ENCODE measurements at places on chromosomes 1 and 21.

- DNase-seq = no peak
These were observed 5.0 kb upstream of the RNF11 start for GRCh38 chr1:51231120-51231519.

- no peak for DNase-seq
These were observed 35.4 kb upstream of the CD1D start for GRCh38 chr1:158145173-158145719.

DNA sequence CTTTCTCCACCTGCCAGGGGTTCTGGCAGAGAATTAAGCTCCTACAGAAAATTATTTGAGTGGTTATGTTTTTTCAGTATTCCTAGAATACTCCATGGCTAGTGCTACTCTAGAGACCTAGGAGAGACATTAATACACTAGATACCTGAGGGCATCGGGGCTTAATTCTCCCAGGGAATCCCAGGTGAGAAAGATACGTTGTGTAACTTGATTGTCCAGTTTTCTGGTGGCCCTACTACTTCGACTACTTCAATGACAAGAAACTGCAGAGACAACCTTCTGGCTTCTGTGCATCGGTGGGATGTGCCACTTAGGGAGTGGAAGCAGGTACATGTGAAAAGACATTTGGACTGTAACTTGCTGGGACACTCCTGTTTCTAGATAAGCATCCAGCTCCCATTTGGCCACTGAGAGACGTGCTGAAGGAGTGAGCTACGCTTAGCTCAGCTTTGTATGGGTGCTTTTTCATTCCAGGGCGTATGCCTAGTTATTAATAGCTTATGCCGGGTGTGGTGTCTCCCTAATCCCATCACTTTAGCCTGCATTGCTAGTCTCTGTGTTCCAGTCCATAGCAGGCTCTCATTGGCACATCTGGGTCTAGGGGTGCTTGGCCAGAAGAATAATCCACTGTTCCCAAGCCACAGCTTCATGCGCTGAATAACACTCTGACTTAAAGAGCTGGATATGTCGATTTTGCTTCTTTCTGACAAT is 300.7 kb downstream of the SIPA1L2 start:
- no peak for DNase-seq

DNA sequence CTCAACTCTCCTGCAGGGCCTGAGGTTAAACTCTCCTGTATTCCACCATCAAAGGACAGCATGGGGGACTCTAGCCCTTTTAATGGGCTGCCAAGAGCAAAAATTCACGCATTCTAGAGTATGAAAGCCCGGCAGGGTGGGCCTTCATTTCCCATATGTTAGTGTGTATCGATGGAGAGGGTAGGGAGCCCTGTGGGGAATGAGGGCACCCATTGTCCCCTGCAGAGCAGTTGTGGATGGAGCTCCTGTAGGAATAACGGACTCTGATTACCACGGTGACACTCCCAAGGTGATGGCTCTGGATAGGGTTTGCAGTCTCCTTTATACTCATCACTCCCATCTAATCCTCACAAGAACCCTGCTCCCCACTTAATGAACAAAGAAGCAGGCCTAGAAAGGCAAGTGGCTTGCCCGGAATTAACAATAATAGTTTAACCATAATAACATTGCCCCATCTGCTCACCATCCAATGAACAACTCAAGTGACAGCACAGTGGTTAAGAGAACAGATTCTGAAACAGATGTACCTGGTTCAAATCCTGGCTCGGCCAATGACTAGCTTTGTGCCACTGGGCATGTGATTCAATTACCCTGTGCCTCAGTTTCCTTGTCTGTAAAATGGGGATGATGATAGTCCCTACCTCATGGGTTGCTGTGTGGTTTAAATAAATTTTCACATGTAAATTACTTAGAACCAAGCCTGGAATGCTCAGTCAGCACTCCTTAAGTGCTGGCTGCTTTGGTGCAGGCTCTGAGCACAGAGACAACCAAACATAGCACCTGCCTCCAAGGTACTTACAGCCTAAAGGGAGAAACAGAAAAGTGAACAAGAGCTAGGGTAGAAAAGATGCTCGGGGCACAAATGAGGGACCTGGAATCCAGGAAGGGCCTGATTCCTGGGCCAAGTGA is 29.0 kb downstream of the HIVEP3 start:
- DNase-seq = no peak

DNA sequence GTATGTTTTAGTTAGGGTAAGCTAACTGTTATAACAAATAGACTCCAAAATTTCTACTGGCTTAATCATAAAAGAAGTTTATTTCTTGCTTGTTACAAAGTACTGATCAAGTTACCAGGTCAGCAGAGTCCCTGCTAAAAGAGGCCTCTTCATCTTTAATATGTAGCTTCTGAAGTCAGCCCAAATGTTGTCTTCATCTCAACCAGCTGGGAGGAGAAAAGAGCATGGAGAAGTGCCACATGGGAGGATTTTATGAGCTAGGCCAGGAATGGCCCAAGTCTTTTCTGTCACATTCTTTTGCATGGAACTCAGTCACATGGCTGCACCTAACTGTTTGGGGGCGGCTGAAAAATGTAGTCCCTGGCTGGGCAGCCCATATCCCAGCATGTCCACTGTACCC is 63.2 kb upstream of the APOBEC4 start:
- DNase-seq = no peak

DNA sequence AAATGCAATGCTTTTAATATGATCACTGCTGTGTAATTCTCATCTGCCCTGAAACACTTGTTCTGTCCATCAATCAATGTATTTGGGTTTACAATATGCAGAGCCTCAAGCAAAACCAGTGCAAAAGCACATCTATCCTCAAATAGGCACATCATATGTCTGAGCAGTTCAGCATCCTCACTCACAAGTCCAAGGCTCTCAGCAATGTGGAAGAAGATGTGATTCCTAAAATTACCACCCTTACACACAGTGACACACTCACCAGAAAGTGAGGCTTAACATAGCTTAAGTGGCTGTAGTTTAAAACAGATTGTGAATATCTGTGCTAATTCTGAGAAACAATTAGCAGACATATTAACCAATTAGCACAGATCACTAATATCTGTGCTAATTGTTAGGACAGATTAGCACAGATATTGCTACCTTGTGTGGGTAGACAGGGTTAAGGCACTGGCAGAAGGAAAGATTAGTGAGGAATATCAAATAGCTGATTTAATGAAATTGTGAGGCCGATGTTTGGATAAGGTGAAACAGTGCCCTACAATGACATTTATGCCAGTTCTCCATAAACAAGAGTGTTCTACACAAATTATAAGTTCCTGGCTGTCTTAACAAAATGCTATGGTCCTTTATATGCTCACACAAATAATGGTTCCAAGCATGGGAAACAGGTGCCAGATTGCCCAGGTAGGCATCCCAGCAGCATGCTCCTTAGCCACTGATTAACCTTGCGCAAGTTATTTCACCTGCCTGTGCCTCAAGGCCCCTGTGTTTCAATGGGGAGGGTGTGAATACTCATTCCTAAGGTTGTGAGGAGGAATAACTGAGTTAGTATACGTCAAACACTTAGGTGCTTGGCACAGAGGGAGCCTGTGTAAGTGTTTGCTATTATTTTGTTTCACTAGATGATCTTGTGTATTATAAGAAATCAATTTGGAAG is 41.7 kb downstream of the MRPL39 start:
- DNase-seq = no peak
